Vein endothelial cell (primary cell): ENCODE measurements at places on chromosomes 11 and 22. TPM values are rescaled to one million over a fixed set of nuclear protein-coding genes. Genes with fewer than 3 reads are reported as not detected.

The APOBEC3C gene
- 7.8 and 10.0 TPM in 2 replicates for total RNA-seq

The OR6A2 gene
- total RNA-seq, result 0.33 and 0.38 TPM in 2 replicates

The RASL10A gene
- total RNA-seq, result 0.96 and 1.3 TPM in 2 replicates

The GGT1 gene
- 1.3 and 2.3 TPM in 2 replicates for total RNA-seq

The SAA4 gene
- not detected in 2 replicates for total RNA-seq

The ARHGAP20 gene
- total RNA-seq, result 0.98 and 2.7 TPM in 2 replicates

The C11orf86 gene
- not detected in 2 replicates for total RNA-seq

The ZC3H7B gene
- total RNA-seq, result 80.8 and 121 TPM in 2 replicates

The TRMT2A gene
- 33.6 and 47.4 TPM in 2 replicates for total RNA-seq

The WBP2NL gene
- total RNA-seq, result 0.98 TPM in 1 of 2 replicates, not detected in the other
